Left renal cortex interstitium (tissue), 4 donors: ENCODE measurements at places on chromosomes 11 and 22. TPM values are rescaled to one million over a fixed set of nuclear protein-coding genes. Genes with fewer than 3 reads are reported as not detected.

DNA sequence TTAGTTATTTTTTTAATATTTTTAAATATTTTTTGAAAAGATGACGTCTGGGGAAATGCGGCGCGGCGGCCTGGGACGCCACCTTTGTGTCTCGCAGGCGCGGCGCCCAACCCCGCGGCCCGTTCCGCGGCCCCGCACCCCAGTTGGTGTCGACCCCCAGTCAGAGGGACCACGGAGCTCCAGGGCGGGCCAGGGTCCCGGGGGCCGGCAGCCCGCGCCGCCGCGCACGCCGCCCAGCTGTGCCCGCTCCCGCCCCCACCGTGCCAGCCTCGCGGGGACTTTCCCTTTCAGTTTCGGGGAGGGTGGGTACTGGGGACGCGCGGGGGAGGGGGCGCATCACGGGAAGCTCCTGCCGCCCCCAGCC lies 1.6 kb downstream of the CCND1 start:
- no peak for DNase-seq

- DNase-seq = no peak
Measured at GRCh38 chr22:50723991-50724390, 14.0 kb upstream of the ACR start.

DNA sequence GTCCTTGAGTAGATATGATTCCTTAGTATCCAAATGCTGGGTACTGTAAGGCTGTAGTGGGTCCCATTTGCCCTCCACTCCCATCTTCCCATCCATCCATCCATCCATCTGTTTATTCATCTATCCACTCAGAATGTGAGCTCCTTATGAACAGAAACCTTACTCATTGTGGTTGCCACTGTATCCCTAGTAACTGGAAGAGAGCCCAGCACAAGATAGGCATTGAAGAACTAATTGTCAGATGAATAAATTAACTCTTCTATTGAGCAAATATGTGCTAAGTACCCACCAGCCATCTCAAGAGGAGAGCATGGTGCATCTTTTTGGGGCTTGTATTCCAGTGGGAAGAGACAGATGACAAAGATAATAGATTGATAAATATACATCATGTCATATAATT lies 86.4 kb upstream of the SEZ6L start:
- no peak for DNase-seq

GRCh38 chr11:67648140-67648795 lies 2.3 kb downstream of the ACY3 start:
- DNase-seq = no peak

DNA sequence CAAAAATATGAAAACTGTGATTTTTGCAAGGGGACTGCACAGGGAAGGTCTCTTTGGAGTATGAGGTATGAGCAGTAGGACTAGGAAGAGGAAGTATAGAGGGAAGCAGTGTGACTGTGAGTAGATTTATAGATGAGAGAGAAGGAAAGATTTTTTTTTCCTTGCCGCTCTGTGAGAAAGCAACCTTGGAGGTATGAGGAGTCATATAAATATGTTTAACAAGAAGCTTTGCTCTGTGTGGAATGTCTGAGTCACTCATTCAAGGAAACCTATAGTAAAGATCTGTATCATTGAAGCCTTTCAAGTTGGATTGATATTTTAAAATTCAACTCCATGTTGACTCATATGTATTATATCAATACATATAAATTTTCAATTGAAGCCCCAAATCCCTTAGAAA lies 26.2 kb downstream of the DNHD1 start:
- DNase-seq = no peak

DNA sequence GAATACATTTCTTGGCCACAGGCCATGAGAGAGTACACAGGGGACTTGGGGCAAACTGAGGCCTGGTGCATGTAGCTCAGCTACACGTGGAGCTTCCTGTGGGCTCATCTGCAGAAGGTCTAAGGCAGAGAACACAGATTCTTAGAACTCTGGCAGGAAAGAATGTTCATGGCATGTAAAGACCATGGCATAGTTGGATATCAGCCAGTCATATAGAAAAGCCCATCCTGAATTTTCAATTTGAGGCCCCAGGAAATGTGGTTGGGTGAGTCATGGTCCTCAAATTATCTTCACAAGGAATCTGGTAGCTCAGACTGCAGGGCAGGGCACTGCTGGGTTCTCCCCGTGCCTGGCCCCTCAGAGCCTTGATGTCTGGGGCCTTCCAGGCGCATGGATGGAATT lies 13.7 kb upstream of the ST3GAL4 start:
- no peak for DNase-seq

DNA sequence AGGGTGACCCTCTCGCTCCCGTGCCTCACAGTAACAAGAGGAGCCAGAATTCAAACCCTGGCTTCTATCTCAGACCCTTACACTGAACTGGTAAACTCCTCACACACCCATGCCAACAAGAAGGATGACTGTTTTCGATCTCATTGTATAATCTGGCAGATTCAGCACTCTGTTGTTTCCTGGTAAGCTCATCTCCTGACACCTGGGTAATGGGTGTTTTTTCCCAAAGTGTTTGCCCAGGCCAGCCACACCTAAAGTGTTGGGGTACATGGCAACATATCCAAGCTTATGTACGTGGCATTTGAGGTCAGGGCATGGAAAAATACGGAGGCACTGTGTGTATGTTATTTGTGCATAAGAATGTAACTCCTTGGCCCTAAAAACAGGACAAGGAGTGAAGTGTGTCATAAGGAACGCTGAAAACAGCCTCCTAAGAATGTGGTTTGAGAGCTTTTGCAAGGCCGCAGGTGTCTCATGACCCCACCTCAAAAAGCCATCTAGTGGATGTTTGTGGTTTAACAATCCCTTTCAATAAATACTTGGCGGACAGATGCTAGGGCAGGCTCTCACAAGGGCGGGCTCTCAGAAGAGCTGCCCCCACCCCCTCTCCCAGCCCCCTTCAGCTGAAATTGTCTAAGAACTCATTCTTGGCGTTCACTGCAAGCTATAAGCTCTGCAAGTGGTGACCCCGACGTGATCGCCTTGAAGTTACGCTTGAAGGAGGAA lies at the start of gene MS4A15:
Gene MS4A15, plus strand, starts transcription at position 561 of the 726 bp plus-strand sequence. CDS start 6,867 bp downstream, outside the sequence.
- DNase-seq = no peak

DNA sequence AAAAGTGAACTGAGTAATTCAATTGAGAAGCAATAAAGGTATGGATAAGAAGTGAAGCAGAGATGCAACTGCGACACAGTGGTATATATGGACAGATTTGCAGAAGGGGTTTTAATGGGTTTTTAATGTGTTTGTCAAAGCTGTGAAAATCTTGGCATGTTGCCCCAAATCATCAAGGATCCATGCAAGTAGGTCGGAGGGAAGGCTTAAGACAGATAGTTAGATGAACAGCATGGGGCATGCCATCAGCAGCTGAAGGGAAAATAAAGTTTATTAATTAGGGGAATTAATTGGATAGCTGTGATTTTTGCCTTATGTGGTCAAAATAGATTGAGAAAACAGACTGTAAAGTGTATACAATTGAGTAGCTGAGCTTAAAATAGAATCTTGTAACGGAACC lies 840.1 kb downstream of the JRKL start:
- no peak for DNase-seq

DNA sequence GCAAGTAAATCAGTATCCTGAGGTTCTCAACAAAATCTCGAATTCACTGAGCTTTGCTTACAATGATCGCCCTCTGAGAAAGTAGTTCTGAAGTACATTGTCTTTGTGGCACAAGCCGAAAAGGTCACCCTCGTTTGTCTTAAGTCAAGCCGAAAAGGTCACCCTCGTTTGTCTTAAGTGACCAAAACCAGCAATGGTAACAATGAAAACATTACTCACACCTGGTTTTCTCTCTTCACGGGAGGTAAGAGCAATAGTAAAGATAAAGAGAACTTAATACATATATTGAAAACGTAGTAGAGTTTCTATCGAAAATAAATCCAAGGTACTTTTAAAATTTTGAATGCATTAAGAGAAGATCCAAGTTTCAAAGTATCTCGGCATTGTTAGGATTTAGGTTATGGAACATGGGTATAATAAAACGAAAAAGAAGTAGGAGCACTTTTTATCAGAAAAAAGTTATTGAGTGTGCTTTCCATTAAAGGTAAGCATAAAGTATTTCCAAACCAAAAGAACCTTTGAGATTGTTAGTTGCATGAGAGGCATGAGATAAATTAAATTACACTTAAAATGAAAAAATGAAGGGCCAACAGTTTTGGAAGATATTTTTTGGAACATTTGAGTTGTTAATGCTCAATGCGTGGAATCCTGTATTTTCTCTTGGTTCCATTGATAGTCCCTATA lies 1.2 kb downstream of the BARX2 start:
- DNase-seq = no peak

- no peak for DNase-seq
Measured at GRCh38 chr22:37334859-37335805, 52.8 kb downstream of the CYTH4 start.

BBOX1 gene
- 63.9 TPM for polyA plus RNA-seq

MYO18B gene
- polyA plus RNA-seq = 0.25 TPM

OR4S2 gene
- polyA plus RNA-seq = not detected

- no peak for DNase-seq
Measured at GRCh38 chr22:24067587-24068376, 56.7 kb downstream of the CABIN1 start.

CARD10 gene
- polyA plus RNA-seq = 26.3 TPM

DNA sequence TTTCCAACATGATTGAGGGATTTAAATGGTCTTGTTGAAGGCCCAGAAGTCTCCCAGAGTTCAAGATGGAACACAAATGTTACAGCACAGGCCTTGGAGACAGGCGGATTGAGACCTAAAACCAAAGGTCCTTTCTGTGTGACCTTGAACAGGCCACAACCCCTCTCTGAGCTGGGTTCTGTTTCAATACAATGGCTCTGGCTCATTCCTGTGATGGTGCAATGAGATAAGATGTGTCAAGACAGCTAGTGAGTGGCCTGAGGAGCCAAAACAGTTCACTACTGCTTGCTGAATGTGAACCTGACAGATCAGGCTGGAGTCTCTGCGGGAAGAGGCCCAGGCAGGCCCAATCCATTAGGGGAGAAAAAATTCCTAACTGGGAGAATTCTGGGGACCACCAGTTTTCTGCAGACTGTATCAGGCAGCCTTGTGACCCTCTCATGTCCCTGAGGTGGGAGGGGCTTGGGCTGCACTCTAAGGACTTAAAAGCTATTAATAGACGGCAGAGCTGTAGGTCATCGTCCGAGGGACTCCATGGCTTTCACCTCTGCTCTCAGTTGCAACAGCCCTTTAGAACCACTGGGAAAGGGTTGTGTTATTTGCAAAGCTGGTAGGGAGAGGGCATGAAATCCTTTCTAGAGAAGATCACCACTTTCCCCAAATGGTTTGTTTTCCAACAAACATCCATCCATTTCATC lies 126.1 kb upstream of the TEAD1 start:
- no peak for DNase-seq

- DNase-seq = no peak
Measured at GRCh38 chr22:47486569-47487312, 724.3 kb downstream of the TBC1D22A start.

GRCh38 chr22:24681236-24681635 lies 78.2 kb downstream of the GGT1 start:
- no peak for DNase-seq

GRCh38 chr11:46345881-46346484 lies 1.3 kb upstream of the DGKZ start:
- no peak for DNase-seq

TLCD5 gene
- 9.9 TPM for polyA plus RNA-seq

DNA sequence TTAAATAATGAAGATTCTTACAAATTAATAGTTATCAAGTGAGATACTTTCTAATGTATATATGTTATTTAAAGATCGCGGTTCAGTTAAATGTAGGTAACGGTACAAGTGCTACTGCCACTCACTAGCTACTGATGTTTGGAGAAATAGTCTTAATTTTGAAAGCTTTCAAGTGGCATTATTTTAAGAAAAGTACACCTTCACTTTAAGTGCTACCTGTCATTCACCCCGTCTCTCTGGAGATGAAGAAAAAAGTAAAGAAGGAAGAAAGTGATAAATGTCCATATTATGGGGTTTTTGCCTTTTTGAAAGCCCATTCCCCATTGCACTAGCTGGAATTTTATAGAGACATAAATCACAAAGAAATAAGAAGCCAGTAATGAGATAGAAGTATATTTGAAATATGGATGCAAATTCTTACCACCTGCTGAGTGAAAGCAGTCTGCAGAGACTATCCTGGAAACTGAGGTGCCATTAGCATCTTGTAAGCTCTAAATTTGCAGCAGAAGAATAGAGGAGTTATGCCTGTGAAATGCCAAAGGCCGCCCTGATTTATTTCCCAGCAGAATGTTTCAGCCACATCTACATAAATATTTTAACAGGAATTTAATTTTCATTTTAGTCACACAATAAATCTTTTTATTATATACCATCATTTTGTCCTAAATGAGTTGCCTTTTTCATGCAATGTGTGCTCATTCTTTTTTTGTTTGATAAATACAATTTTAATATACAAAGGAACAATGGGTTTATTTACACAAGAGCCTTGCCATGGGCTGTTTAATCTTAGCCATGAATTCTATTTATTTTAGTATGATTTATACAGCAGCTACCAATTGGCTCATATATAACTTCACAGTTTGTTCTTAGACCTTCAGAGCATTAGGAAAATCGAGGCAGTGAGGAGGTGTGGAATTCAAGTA lies 489.9 kb upstream of the RAG2 start:
- DNase-seq = no peak

RAPSN gene
- polyA plus RNA-seq = 0.30 TPM

DNA sequence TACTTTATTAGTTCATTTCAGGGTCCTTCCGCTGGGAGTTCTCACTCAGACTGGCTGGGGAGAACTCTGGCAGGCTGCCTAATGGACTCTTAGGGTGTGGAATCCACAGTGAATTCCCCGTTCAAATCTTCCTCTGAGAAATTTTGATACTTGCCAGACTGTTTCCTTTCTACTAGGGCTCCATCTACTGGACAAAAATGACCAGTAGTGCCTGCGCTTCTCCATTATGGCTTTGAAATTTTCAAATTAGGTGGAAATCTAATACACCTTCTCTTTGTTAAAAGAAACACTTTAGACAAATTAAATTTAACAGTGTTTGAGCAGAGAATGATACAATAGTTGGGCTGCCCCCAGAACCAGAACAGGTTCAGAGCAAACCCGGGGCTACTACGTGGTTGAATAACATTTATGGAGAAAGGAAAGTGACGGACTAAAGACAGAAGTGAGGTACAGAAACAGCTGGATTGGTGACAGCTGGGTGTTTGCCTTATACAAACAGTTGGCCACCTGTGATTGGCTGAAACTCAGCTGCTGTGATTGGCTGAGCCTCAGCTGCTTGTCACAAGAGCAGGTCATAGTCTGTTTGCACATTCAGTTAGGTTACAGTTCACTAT lies 52.9 kb upstream of the FDX1 start:
- peak; percentile 77 for DNase-seq
